ENCODE measurements at places on chromosomes 4 and X.
A peak's percentile ranks its signal among the peaks of the same experiment; 100 is the strongest.

- no peak for DNase-seq
Measured at GRCh38 chrX:9595174-9595573, 130.3 kb downstream of the TBL1X start.

- DNase-seq = no peak
Measured at GRCh38 chrX:21998037-21998436, 34.1 kb upstream of the PHEX start.

GRCh38 chr4:110211007-110211769, 12.8 kb upstream of the ELOVL6 start:
- DNase-seq = no peak

- peak; percentile 25 for DNase-seq
Measured at GRCh38 chr4:120156120-120156718, 89.6 kb upstream of the MAD2L1 start.

DNA sequence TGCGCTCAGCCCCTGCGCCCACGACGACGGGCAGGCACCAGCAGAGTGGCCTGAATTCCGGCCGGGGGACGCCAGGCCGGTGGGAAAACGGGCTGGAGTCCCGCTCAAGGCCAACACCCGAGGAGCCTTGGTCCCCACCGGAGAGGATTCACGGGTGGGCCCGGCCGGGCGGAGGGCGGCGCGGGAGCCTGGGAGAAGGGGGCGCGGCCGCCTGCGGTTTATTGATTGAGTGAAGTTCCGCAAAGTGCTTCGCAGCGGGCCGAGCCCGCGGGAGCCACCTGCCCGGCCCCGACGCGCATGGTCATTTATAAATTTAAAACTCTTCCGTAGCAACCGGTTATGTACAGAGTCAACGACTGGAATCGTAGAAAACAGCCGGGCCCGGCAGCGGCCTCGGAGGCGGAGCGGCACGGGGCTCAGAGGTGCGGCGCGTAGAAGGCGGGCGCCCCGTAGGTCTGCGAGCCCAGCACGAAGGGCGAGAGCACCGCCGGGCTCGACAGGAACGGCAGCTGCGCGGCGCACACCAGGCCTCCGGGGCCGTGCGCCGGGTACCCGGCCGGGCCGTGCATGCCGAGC, 3.6 kb downstream of the NKX1-1 start:
- DNase-seq = no peak

- no peak for DNase-seq
Measured at GRCh38 chr4:60313611-60314178, 886.4 kb upstream of the ADGRL3 start.

GRCh38 chr4:5894266-5894665, 1.4 kb upstream of the CRMP1 start:
- DNase-seq = no peak

- no peak for DNase-seq
Measured at GRCh38 chr4:111323496-111323895, 700.6 kb upstream of the PITX2 start.

DNA sequence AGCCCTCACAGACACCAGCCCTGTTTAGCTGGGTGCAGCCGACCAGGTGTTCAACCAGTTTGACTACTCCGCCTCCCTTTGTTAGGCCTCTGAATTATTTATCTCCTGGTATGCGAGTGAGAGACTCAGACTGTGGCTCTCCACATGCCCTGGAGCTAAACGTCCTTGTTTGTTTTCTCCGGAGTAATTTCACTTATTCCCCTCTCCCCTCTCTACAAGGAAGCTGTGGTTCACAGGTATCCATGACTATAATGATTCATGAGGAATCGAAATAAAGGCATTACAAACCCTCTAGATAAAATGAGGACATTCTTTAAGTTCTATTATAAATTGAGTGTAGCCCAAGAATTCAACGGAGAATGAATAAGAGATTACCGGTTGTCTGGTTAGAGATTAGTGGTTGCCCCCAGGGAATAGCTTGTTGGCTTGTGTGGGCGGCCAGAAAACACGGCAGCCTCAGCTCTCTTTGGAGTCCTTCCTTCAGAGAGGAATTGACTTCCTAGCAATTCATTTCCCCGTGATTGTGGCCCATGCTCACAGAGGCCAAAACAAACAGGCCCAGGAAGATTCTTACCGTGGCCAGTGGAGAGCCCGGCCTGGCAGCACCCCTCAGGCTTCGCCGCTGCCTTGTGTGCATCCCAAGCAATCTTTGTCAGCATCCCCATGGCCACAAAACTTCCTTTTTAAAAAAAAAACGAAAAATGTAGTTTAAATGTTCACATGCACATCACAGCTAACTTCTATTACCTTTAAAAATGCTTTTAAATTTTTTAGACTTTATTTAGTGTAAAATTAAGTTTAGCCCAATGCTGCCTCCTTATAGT, 60.2 kb upstream of the CBR4 start:
- no peak for DNase-seq

GRCh38 chr4:86038037-86038436, 321.8 kb downstream of the MAPK10 start:
- no peak for DNase-seq

DNA sequence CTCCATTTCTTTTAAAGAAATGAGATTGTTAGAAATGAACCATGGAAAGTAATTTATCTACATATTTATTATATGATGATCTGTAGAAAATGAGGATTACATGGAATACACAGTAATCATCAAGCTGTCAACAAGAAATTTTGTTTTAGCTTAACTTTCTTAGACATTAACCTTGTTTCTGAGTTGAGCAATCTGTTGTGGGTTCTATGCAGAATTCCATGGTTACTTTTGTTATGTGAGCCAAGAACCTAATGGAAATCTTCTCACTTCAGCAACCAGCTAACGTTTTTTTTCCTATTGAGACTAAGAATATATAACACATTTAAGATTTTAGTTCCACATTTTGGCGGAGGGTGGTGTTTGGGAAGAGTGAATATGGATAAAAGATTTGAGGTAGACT, 136.1 kb upstream of the SLC4A4 start:
- DNase-seq = no peak

DNA sequence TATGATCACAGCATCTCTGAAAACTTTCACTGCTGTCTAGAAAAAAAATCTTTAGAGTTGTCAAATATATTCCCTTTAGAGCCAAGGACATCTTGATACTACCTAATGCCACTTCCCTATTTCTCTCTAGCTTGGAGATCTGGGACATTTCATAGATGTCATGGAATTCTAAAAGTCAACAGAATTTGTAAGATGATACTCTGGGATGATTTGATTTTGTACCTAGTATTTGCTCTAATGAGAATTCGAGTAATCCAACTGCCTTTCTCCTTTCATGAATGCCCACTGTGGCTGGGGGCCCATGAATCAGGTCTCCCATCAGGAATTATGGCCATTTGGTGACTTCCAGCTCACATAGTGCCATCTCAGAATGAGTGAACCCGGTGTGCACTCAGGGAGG, 73.2 kb downstream of the NHS start:
- DNase-seq = no peak

- DNase-seq = no peak
Measured at GRCh38 chr4:1021386-1022050, 10.1 kb downstream of the FGFRL1 start.

DNA sequence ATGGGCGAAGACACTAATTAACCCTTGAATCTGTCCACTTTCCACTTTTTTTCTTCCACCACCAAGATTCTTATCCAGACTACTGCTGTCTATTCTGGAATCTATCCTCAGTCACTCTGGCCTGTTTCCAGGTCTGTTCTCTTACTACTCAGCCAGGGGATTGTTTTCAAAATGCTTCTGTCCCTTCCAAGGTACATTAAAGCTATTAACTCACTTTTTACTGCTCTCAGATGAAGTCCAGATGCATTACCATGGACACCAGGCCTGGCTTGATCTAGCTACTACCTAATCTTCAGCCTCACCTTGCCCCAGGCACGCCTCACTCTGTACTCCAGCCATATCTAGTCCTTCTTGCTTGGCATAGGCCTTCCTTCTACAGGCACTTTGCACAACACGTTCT, 66.4 kb downstream of the GALNT7 start:
- DNase-seq = no peak

GRCh38 chr4:107857741-107858140, 33.0 kb downstream of the SGMS2 start:
- DNase-seq = no peak

DNA sequence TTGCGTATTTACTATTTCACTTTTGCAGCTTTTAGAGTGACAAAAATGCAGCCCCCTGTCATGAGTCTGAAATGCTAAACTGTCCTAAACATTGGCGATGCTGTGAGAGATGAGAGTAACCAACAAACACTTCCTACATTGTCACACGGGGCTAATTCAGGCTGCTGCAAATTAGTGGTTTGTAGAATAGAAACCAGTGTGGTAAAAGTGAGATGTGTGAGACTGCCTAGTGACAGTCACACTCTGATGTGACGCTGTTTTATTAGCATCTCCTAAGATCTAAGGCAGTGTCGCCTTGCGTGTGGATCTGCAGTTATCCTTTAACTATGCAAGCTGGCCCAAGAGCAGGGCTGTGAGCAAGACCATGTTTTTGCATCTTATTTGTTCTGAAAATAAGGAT, 800.2 kb upstream of the TENM3 start:
- no peak for DNase-seq

DNA sequence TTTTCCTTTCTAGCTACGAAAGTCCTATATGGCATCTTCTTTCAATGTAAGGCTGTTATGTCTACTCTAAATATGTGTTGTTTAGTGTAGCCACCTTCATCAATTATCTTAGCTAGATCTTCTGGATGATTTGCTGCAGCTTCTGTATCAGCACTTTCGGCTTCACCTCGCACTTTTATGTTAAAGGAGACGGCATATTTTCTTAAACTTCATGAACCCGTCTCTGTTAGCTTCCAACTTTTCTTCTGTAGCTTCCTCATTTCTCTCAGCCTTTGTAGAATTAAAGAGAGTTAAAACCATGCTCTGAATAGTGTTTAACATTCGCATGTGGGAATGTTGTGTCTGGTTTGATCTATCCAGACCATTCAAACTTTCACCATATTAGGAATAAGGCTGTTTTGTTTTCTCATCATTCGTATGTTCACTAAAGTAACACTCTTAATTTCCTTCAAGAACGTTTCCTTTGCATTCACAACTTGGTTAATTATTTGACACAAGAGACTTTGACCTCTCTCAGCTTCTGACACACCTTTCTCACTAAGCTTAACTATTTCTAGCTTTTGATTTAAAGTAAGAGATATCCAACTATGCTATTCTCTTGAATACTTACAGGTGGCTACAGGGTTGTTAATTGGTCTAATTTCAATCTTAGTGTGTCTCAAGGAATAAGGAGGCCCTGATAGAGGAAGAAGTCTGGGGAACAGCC, 476.8 kb downstream of the GABRG1 start:
- no peak for DNase-seq

- DNase-seq = peak; percentile 71
Measured at GRCh38 chrX:131734621-131735020, 190.7 kb downstream of the OR13H1 start.

GRCh38 chrX:70916754-70917153, 8.2 kb upstream of the TEX11 start:
- no peak for DNase-seq

GRCh38 chr4:1754336-1754735, 33.0 kb downstream of the TACC3 start:
- no peak for DNase-seq

GRCh38 chrX:106702636-106703035, 23.9 kb upstream of the RNF128 start:
- no peak for DNase-seq

- DNase-seq = no peak
Measured at GRCh38 chrX:65196758-65197360, 220.6 kb upstream of the ZC4H2 start.

- DNase-seq = no peak
Measured at GRCh38 chr4:122584519-122584918, 36.3 kb downstream of the IL21 start.

- no peak for DNase-seq
Measured at GRCh38 chr4:107570952-107571351, 149.1 kb downstream of the PAPSS1 start.

- DNase-seq = peak; percentile 25
Measured at GRCh38 chr4:10456595-10457254, 501 bp downstream of the ZNF518B start.

DNA sequence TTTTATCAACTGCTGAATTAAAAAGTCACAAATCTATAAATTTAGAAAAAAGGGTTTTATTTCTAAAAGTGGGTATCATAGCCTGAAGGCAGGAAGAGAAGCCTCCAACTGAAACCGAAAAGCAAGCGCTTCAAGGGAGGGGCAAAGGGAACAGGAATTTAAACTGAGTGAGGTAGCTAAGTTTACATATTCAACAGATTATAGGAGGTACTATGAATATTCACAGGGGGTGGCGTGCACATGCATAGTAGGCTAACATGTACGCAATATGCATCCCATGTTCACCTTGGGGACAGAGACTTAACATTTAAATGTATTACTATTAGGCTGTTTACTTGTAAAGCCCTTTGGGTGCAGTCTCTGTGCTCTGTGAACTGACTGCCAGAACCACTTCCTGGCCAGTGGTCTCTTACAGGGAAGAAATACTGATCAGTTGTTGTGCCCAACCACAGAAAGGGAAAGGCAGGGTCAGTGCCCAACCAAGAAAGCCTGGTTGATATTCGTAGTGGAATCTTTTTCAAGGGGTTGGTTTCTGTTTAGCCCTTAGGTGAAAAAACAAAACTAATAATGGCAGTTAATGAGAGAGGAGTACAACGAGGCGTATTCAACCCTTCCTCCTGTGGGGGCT, 168.7 kb upstream of the GALNTL6 start:
- no peak for DNase-seq

GRCh38 chr4:120447774-120448173, 381.1 kb upstream of the MAD2L1 start:
- DNase-seq = no peak

DNA sequence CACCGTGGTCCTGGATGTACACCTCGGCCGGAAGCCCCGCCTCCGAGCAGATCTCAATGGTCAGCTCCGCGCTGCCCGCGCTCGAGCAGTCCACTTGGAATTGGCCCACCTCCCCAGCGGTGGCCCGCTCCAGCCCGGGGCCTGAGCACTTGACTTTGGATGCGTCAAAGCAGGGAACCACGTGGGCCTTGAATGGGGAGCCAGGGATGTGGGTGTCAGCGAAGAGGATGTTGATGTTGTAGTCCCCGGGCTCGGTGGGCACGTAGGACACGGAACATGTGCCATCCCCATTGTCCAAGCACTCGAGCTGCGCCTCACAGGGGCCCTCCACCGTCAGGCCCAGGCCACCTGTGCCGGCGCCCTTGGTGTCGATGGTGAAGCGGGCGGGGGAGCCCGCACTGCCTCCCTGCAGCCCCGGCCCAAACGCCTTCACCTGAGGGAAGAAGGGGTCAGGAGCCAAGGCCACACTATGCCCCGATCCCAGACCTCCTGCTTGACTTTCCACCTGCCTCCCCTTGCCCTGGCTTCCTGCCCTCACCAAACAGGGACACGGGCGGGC, 14.2 kb downstream of the FLNA start:
- DNase-seq = no peak

- no peak for DNase-seq
Measured at GRCh38 chrX:107442914-107443527, 6.4 kb upstream of the FRMPD3 start.
